ENCODE measurements at places on chromosomes 16 and 17.
A peak's percentile ranks its signal among the peaks of the same experiment; 100 is the strongest.

DNA sequence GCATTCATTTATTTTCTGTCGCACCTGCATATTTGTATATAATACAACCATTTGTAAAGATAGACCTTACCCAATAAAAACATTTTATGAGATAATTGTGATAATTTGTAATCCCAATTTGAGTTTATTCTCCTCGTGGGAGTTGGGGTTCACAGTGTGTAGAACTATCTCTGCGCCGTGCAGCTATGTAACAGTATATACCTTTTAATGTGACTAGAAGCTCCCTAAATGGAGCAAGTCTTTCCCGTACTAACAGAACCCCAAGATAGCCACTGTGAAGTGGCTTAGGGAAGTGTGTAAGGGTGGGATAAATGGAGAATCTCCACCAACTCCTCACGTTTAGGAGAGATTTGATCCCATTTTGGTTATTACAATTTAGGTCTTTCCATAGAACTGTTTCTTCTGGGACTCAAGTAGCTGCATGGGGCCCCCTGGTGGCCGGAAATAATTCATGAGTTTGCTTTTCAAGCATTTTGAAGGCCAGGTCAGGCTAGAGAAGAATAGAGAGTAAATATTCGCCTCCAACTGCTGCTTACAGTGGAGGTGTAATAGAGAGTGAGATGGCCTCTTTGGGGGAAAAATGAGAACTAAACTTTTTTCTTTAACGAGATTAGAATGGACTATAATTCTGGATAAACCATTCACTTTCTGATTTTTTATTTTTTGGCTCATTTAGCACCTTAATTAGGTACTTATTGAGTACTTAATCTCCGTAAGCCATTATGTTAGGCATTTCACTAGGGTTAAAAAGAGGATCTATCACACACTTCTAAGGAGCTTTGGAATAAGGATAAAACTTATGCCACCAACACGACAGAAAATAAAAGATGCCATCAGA, 4.5 kb downstream of the TMEM100 start:
- DNase-seq, result peak; percentile 54

- no peak for DNase-seq
Measured at GRCh38 chr17:29593591-29594518, 923 bp downstream of the ANKRD13B start.

DNA sequence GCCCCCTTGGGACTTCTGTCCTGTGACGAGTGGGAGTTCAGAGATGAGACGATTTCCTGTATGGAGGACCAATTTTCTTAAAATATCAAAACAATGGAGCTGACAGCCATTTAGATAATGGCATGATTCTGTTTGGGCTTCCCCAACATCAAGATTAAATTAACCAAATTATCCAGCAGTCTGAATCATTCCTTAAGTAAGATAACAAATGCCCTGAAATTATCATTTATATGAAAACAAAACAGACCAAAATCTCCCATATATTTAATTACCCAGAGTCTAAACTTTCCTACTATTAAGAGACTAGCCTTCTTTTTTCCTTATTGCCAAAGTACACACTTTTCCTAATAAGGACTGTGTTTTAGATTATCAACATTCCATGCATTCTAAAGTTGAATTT, 550.1 kb upstream of the PSMD7 start:
- DNase-seq, result no peak

- peak; percentile 39 for DNase-seq
Measured at GRCh38 chr17:75830164-75831031, 13.8 kb downstream of the UNC13D start.

- DNase-seq, result peak; percentile 84
Measured at GRCh38 chr17:82751571-82752370, at the start of gene TBCD. TBCD (plus strand) TSS chr17:82752065; CDS start chr17:82752194, 129 bp downstream.

Measured in CD4-positive, alpha-beta T cell treated with Interferon alpha-2 for 1 hour (primary cell).